Ecto neural progenitor cell (in vitro differentiated cells): ENCODE measurements at places on chromosomes 16 and 17.

GRCh38 chr17:52120465-52120864, 38.0 kb downstream of the CA10 start:
- DNase-seq: no peak

- DNase-seq: no peak
These were observed 12.0 kb downstream of the ZNF276 start for GRCh38 chr16:89733322-89733721.

GRCh38 chr16:27768651-27769272, 218.8 kb downstream of the KATNIP start:
- DNase-seq: no peak

- no peak for DNase-seq
These were observed 6.1 kb downstream of the DNAI2 start for GRCh38 chr17:74280093-74280513.

DNA sequence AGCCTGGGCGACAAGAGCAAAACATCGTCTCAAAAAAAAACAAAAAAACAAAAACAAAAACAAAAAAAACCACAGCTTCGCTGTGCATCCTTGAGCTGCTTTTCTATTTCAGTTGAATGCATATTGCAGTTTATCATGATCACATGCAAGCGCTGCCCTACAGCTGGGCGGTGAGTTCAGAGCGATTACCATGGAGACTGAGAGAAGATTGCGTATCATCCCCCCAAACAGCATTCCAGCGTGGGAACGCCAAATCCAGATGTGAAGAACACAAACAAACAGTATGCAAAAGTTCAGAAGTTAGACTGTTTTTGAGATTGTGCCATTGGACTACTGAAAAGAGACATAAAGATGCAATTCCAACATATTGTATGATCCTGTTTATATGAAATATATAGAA, 15.1 kb upstream of the SLC52A1 start:
- no peak for DNase-seq
